ENCODE measurements at places on chromosomes 13 and 19. TPM values are rescaled to one million over a fixed set of nuclear protein-coding genes. Genes with fewer than 3 reads are reported as not detected.

GRCh38 chr19:50036908-50037307 is 11.1 kb downstream of the ZNF473 start:
- no peak overlapping the region for H3K4me3 ChIP-seq
- no peaks in the 10 kb centered on the region for H3K27me3 ChIP-seq
- H3K36me3 ChIP-seq = peaks cover 17% of the 10 kb centered on the region
- no peaks in the 10 kb centered on the region for H3K4me1 ChIP-seq

DNA sequence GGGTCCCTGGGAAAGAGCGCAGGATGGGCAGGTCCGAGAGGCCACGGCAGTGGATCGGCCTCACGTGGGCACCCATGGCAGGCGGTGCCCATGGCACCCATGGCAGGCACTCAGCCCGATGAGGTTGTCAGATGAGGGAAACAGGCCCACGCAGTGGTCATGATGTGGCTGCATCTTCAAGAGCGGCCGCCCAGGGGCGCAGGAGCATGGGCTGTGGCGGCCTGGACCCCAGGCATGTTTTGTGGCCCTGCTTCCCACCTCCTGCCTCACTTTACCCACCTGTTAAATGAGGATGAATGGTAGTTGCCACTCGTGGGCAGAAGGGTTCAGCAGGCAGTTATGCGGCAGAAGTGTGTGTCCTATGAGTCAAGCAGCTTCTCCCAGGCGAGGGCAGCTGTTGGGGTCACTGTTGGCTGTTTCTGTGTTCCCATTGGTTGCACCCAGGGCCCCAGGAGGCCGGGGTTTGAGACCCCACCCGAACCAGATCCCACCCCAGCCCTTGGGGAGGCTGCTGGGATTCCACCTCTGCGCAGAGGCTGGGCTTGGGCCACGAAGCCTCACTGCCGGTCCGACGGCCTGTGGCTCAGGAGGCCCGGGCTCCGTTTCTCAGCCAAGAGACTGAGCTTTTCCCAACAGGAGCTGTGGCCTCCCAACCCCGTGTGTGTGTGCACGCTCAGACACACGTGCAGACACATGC is 30.0 kb downstream of the CSNK1G2 start:
- no peaks in the 10 kb centered on the region for H3K27me3 ChIP-seq
- H3K4me1 ChIP-seq = no peaks in the 10 kb centered on the region
- no peaks in the 10 kb centered on the region for H3K36me3 ChIP-seq
- DNase-seq = no peak

DNA sequence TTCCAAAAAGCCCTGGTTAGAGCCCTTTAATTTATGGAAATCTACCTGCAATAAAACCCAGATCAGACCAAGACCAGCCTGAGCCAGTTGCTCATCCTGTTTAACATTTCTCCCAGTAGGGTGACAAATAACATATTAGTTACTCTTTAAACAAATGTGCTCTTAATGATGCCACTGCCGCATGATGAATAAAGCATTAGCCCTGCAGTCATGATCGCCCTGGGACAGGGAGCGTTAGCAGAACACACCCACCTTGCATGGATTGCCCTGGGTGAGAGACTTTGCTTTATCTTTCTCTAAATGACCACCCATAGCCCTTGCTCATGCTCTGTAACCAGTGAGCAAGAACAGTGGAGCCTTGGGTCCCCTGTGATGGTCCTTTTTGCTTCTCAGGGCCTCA is 362.4 kb downstream of the ENOX1 start:
- peaks cover 19% of the 10 kb centered on the region for H3K4me1 ChIP-seq
- no peak for DNase-seq
- H3K27me3 ChIP-seq = no peaks in the 10 kb centered on the region
- no peak overlapping the region for H3K4me3 ChIP-seq
- no peaks in the 10 kb centered on the region for H3K36me3 ChIP-seq

DNA sequence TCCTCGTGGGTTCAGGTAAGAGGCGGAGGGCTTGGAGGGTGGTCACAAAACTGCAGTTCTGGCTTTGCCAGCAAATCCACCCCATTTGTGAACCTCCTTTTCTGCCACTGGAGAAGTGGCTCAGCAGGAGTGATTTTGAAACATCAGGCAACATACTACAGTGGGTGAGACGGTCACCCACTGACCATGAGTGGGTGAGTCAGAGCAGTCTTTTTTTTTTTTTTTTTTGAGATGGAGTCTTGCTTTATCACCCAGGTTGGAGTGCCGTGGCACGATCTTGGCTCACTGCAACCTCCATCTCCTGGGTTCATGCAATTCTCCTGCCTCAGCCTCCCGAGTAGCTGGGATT is 3.0 kb downstream of the TOMM40 start:
- no peak for DNase-seq
- H3K27me3 ChIP-seq = no peaks in the 10 kb centered on the region
- H3K27ac ChIP-seq = no peak overlapping the region
- H3K4me3 ChIP-seq = no peak overlapping the region
- peaks cover 8% of the 10 kb centered on the region for H3K4me1 ChIP-seq

DNA sequence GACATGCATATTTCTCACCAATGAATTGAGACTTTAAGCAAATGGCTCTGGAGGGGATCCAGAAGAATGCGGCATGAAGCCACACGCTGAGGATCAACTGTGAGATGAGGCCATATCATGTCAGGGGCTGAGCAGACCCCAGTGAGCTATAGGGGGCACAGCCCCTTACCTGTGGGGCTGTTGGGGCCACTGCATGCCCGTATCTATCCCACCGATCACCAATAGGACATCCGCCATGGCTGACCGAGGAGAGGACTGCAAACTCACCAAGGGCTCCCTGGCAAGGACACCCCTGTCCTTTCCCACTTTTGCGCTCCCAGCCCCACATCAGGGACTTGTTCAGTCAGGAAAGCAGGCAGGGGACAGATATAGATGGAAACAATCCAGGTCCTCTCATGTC is 78.0 kb downstream of the SERP2 start:
- DNase-seq = no peak
- no peak overlapping the region for H3K4me3 ChIP-seq
- H3K36me3 ChIP-seq = no peaks in the 10 kb centered on the region
- H3K4me1 ChIP-seq = no peaks in the 10 kb centered on the region

GRCh38 chr13:112053167-112053743 is 13.7 kb upstream of the SOX1 start:
- H3K4me3 ChIP-seq = no peak overlapping the region
- DNase-seq = no peak
- peaks cover 100% of the 10 kb centered on the region for H3K27me3 ChIP-seq
- H3K4me1 ChIP-seq = no peaks in the 10 kb centered on the region
- H3K27ac ChIP-seq = no peak overlapping the region

- DNase-seq = peak; percentile 43
- H3K4me3 ChIP-seq = no peak overlapping the region
- H3K27ac ChIP-seq = no peak overlapping the region
- H3K4me1 ChIP-seq = no peaks in the 10 kb centered on the region
- no peaks in the 10 kb centered on the region for H3K27me3 ChIP-seq
Measured at GRCh38 chr19:38952395-38953165, 21.8 kb downstream of the MRPS12 start.

DNA sequence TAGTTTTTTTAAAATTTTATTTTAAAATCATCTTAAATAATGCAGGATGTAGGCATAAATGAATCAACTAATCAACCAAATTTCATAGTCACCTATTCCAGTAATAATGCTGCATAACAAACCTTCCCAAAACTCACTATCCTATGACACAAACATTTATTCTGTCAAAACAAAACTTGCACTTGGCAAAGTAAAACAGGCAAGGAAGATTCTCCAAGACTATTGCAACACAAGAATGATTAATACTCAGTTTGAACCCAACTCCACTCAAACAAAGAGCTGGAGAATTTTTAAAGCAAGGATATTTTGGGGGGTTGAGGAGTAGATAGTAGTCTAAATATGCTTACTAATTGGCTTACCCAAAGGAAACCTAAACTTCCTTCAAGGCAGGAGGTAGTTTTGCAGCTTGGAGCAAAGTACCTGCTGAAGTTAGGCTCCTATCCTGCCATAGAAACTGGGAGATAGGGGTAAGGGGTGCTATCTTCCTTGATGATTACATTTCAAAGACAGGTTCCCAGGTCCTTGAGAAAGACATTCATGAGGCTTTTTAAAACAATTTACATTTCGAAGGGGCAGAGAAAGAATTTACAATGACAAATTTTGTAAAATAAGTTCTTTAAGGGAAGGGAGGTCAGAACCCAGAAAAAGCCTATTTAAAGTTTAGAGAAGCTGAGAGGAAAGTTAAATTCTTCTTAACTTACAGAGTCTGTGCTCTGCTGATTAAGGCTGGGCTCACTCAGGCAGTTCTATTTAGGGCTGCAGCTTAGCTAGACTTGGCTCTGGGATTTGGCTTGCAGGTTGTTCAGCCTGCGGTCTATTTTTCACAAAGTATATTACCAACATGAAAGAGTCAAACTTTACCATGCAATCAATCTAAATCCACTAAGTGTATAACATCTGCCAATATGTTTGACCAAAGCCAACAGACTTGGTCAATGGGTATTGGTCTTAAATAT is 549.0 kb downstream of the KCTD12 start:
- no peaks in the 10 kb centered on the region for H3K36me3 ChIP-seq
- H3K27me3 ChIP-seq = no peaks in the 10 kb centered on the region
- H3K4me1 ChIP-seq = no peaks in the 10 kb centered on the region
- no peak for DNase-seq
- H3K27ac ChIP-seq = peak overlapping the region; percentile 2

DNA sequence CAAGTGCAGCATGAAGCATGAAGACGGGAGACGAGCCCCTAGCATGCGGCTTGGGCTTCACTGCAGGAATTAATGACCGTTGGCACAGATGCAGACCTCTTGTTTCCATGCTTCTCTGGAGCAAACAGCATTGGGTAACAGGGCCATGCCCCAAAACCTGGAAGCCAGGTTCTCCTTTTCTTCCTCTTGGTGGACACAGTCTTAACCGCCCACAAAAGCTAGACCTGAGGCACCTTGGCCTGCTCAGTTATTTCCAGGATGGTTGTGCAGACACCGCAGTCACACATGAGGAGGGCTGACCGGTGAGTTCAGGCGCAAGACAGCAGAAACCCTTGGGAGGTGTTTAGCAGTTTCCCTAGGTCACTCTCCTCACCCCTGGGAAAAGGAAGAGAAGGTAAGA is 133.9 kb upstream of the GJB6 start:
- no peaks in the 10 kb centered on the region for H3K27me3 ChIP-seq
- H3K4me3 ChIP-seq = no peak overlapping the region
- H3K4me1 ChIP-seq = peaks cover 12% of the 10 kb centered on the region
- DNase-seq = no peak

DNA sequence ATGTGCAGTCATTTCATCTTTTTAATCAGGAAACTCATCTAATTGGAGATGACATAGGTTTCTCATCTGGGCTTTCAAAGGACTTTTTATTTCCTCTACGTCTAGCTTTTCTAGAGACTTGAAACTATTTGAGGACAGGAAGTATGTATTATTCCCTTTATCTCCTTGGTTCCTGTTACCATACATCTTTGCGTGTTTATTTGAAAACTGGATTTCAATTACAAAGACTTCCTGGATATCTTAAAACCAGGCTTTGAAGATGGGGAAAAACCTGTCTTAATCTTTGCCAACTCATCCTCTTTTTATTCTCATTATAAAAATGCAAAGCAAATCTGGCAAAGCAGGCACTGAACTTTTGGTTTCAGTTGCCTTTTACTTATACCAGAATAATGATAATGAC is 130.5 kb downstream of the LMO7 start:
- no peaks in the 10 kb centered on the region for H3K27me3 ChIP-seq
- no peak for DNase-seq
- H3K4me1 ChIP-seq = peaks cover 6% of the 10 kb centered on the region
- no peak overlapping the region for H3K4me3 ChIP-seq

DNA sequence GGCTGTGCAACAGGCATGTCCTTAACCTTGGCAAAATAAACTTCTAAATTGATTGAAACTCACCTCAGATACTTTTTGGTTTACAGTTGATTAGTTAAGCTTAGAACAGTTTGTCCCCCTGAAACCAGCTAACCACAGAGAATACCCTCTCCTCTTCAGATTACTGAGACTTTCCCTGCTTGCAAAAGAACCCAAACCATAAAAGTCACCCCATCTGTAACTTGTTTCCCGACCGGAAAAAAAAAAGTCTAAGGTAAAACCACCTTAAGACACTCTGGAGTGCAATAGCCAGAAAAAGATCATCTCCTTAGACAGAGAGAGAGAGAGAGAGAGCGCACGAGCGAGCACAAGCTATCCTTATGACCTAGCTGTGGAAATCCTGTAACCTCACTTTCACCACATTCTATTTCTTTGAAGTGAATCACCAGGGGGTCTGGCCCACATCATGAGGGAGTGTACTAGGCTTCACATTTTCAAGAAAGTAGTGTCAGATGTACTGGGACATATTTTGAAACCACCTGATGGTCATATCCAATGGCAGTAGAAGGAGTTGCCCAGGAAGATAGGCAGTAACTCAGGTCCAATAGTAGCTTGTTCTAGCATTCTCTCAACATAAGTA is 11.1 kb upstream of the GTF2F2 start:
- H3K4me1 ChIP-seq = no peaks in the 10 kb centered on the region
- H3K36me3 ChIP-seq = no peaks in the 10 kb centered on the region
- H3K27ac ChIP-seq = no peak overlapping the region
- no peak overlapping the region for H3K4me3 ChIP-seq
- DNase-seq = peak; percentile 46
- no peaks in the 10 kb centered on the region for H3K27me3 ChIP-seq

- H3K4me1 ChIP-seq = no peaks in the 10 kb centered on the region
- H3K36me3 ChIP-seq = no peaks in the 10 kb centered on the region
- H3K27ac ChIP-seq = no peak overlapping the region
- H3K4me3 ChIP-seq = no peak overlapping the region
- no peak for DNase-seq
- no peaks in the 10 kb centered on the region for H3K27me3 ChIP-seq
Measured at GRCh38 chr13:60655256-60655655, 258.2 kb downstream of the TDRD3 start.

DNA sequence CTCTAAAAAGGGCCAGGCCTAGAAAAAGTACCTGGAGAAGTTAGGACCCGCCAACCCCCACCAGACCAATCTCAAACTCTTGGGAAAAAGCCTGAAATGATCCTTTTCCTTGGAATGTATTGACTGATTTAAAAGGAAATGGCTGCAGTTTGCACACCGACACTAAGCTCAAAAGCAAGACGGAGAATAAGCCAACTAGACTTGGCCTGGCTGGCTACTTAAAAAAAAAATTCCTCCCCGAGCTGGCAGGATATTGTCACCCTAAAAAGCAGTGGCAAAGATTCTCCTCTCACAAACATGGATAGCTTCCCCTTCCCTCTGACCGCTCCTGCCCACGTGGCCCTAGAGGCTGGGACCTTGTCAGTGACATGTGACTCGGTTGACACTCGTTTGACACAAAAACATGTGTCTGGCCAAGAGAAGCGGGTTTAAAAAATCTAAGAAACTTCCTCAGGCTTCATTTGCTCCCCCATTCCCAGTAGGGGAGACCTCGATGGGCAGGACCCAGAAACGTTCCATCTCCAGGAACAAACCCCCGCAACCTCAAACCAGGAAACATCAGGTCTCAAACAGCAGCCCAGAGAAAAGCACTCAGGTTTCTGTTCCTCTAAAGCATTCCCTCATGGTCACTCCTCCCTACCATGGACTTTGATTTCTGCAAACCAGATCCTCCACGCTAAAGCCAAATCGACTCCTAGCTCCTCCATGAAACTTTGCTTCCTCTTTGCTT is 1.3 kb downstream of the RFX1 start:
- no peak overlapping the region for H3K4me3 ChIP-seq
- H3K36me3 ChIP-seq = no peaks in the 10 kb centered on the region
- H3K27me3 ChIP-seq = no peaks in the 10 kb centered on the region
- no peaks in the 10 kb centered on the region for H3K4me1 ChIP-seq

- peaks cover 3% of the 10 kb centered on the region for H3K4me1 ChIP-seq
- no peaks in the 10 kb centered on the region for H3K36me3 ChIP-seq
- H3K4me3 ChIP-seq = peak overlapping the region; percentile 76
Measured at GRCh38 chr13:50080911-50081678, 65.9 kb downstream of the KCNRG start.

- peaks cover 5% of the 10 kb centered on the region for H3K36me3 ChIP-seq
- no peak overlapping the region for H3K27ac ChIP-seq
- DNase-seq = no peak
Measured at GRCh38 chr19:3658870-3659745, 32.5 kb upstream of the CACTIN start.

Gene C19orf73
- total RNA-seq = 12.5 TPM

Gene LRRC8E
- 3.5 TPM for total RNA-seq

Gene WBP4
- total RNA-seq = 6.2 TPM

Gene ZNF730
- 7.8 TPM for total RNA-seq

Gene KLC3
- total RNA-seq = 2.4 TPM

Data from cardiac muscle cell (in vitro differentiated cells and primary cell).